Stimulated activated CD4-positive, alpha-beta T cell treated with anti-CD3 and anti-CD28 coated beads, Interleukin-1b, Interleukin-23, amount 100 ng/mL, for 1 hour (primary cell): ENCODE measurements at places on chromosomes 1 and 21.

- no peak for DNase-seq
Observed at GRCh38 chr1:168688644-168689326, 40.2 kb downstream of the DPT start.

GRCh38 chr1:84319662-84320061 is 18.2 kb downstream of the SAMD13 start:
- DNase-seq = no peak

DNA sequence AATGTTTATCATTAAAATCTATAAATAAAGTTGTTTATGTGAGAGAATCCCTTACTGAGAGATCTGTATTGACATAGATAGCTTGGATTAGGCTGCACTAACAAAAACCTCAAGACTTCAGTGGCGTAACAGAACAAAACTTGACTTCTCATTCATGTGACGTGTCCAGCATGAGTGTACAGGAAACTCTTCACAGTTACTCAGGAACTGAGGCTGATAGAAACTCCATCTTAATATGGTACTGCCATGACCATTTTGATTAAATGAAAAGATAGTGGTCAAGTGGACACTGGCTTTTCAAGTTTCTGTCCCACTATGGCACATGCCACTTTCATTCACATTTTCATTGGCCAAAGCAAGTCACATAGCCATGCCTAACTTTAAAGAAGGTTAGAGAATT is 3.7 kb downstream of the ST3GAL3 start:
- DNase-seq = no peak

- no peak for DNase-seq
Observed at GRCh38 chr1:119978018-119978505, 81.7 kb upstream of the ADAM30 start.

DNA sequence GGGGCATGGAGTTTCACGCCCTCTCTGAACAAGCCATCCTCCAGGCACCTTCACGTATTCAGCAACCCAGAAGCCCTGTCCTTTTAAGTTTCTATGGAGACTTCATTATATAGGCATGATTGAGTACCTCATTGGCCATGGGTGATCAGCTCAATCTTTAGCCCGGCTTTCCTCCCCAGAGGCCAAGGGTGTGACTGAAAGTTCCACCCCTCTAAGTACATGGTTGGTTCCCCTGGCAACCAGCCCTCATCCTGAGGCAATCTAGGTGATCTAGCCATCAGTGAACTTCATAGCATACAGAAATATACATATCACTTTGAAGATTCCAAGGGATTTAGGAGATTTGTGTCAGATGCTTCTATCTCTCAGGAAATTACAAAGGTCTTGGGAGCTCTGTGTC is 21.3 kb upstream of the DHX9 start:
- no peak for DNase-seq
